NCI-H748 treated with DMSO at 0.1 percent for 48 hours (cell line): ENCODE measurements at places on chromosomes 13 and 19.

- peak; percentile 86 for DNase-seq
Measured at GRCh38 chr13:24040835-24041234, 119.7 kb upstream of the SPATA13 start.

- peak; percentile 29 for DNase-seq
Measured at GRCh38 chr13:95160112-95160906, 140.9 kb downstream of the ABCC4 start.

DNA sequence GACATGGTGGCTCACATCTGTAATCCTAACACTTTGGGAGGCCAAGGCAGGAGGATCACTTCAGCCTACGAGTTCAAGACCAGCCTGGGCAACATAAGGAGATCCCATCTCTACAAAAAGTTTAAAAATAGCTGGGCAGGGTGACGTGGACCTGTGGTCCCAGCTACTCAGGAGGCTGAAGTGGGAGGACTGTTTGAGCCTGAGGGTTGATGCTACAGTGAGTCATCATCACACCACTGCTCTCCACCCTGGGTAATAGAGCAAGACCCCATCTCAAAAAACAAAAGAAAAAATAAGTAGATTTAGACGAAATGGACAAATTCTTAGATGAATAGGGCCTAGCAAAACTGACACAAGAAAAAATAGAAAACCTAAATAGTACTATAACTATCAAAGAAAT, 10.4 kb upstream of the GNG8 start:
- DNase-seq, result no peak

- DNase-seq, result no peak
Measured at GRCh38 chr13:93290503-93290902, 63.9 kb downstream of the GPC6 start.

DNA sequence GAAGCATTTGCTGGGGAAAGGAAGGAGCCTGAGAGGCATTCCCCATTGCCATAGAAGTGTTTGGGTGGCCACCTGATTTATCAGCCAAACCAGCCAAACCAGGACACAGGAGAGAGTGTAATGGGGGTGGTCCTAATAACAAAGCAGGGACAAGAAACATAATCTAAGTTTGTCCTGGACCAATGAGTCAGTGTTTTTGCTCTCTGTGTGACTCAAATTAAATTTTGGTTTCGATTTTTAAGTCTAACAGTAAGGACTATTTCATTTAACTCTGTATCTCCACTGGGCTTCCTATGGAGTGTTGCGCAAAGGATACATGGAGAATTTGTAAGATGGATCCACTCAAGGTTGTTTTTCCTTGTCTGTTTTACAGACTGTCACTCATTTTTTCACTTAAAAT, 19.5 kb upstream of the TRPC4 start:
- no peak for DNase-seq

DNA sequence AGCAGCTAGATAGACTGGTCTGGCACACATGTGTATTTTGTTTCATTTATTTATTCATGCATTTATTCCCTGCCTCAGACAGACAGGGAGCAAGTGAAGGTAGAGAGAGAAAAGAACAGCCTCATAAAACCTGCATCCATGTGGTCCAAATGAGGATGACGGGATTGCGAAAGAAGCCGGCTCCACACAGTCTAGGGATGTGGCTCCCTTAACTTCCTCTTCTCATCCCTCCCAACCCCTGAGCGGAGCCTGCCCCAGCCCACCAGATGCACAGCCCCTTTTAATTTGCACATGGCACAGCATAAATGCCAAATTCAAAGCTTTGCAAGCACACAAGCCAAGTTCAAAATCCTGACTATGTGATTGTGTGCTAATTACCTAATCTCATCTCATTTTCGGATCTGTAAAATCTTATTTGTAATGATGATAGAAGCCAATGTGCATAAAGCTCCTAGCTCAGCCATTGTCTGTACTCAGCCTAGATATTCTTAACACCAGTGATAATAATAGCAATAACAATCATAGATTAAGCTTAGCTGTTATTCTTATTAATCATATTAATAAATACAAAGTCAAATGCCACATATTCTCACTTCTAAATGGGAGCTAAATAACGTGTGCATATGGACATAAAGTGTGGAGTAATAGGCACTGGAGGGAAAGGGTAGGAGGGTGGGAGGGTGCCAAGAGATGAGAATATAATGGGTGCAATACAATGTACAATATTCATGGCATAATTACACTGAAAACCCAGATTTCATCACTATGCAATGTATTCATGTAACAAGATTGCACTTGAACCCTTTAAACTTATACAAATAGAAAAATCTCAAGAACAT, 156.3 kb downstream of the DCT start:
- DNase-seq, result no peak

DNA sequence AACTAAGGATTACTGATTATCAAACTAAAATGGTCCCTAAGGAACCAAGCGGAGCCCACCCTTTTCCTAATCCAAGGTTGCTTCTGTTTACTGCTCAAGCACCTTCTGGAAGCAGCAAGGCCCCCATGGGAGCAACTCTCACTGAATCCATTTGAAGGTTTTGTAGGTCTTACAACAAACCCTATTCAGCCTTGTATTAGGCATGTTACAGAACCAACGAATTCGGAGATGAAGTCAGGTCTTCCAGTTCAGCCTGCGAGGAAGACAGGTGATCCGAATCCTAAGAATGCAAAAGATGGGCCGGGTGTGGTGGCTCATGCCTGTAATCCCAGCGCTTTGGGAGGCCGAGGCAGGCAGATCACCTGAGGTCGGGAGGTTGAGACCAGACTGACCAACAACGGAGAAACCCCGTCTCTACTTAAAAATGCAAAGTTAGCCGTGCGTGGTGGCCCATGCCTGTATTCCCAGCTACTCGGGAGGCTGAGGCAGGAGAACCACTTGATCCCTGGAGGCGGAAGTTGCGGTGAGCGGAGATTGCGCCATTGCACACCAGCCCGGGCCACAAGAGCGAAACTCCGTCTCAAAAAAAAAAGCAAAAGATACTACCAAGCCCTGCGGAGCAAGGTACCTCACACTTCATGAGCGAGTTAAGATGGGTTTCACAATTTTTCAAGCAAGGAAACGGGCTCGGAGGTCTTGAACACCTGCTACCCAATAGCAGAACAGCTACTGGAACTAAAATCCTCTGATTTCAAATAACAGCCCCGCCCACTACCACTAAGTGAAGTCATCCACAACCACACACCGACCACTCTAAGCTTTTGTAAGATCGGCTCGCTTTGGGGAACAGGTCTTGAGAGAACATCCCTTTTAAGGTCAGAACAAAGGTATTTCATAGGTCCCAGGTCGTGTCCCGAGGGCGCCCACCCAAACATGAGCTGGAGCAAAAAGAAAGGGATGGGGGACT, 609 bp downstream of the ZAR1L start:
- no peak for DNase-seq
